Stimulated activated CD4-positive, alpha-beta T cell treated with anti-CD3 and anti-CD28 coated beads, Interleukin-12 subunit alpha, Interleukin-12 subunit beta, amount 100 ng/mL, for 4 hours (primary cell): ENCODE measurements at places on chromosomes 12 and 14.

DNA sequence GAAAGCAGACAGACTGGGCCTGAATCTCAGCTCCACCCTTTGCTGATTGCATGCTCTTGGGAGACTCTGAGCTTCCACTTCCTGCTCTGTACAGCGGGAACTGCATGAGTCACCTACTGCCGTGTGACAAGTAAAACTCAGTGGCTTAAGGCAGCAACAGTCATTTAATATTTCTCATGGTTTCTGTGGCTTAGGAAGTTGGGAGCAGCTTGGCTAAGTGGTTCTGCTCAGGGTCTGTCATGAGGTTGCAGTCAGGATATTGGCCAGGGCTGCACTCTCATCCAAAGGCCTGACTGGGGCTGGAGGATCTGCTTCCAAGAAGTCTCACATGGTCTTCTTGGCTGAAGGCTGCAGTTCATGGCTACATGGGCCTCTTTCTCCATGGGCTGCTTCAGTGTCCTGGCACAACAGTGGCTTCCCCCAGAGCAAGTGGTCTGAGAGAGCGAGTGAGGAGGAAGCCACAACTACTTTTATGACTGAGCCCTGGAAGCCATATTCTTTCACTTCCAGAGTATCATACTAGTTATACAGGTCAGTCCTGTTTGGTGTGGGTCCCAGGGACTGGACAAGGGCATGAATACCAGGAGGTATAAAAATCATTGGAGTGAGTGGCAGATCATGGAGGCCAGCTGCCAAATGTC is 49.7 kb downstream of the FAM222A start:
- no peak for DNase-seq

DNA sequence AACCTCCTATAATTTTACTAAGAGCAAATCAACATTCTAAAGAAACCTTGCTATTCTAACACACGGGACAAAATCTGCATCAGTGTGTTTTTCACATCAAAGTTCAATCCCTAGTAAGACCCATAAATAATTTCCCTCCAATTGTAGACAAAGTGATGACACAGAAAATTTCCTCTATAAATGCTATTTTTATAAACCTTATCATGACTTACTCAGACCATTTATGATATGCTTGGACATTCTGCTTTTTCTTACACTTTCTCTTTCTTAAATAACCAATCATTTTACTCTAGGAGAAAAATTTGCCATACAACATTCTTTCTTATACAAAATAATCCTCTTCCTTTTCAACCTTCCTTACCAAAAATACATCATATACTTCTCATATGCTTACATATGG is 67.0 kb downstream of the SDR9C7 start:
- DNase-seq, result no peak

- no peak for DNase-seq
Measured at GRCh38 chr14:104746071-104746545, 6.8 kb upstream of the SIVA1 start.

DNA sequence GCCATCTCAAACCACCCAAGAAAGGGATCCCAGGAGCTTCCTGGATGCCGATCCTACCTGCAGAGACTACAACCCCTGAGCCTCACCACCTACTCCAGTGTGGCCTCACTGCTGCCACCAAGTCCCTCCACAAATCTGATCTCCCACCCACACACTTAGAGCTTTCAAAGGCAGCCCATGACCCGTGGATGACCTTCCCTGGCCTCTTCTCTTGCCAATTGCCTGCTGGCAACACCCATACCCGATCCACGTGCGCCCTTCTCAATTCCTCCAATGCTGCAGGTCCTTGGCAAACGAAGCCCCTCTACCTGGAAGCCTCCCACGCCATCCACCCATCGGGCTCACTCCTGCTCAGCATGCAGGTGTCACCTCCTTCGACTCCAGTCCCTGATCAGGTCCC is 30.7 kb downstream of the HVCN1 start:
- DNase-seq, result no peak

GRCh38 chr12:90979951-90980350 is 24.8 kb downstream of the EPYC start:
- DNase-seq, result no peak

- peak; percentile 69 for DNase-seq
Measured at GRCh38 chr14:99605299-99605961, 1.4 kb upstream of the CCDC85C start.

DNA sequence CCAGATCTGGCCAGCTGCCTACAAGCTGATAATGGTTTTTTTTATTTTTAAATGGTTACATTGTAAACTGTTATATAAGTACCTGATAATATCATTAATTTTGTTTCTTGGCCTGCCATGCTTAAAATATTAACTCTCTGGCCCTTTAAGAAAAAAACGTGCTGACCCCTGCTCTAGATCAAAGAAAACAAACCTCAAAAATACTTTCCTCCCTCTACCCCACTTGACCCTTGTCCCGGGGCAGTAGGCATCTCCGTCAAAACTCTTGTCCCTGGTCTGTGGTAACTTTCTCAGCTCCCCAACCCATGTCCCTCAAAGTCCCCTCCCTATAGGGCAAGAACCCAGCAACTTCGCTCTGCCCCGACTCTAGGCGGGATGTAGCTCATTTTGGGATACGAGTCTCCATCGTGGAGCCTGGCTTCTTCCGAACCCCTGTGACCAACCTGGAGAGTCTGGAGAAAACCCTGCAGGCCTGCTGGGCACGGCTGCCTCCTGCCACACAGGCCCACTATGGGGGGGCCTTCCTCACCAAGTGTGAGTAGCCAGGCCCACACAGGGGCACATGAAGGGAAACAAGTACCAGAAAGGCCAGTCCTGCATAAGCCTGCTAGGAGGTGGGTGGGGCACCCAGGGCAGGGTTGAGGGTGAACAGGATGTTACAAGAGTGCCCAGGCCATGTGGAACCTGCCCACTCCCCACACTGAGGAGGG is 3.5 kb downstream of the RDH5 start:
- DNase-seq, result no peak

DNA sequence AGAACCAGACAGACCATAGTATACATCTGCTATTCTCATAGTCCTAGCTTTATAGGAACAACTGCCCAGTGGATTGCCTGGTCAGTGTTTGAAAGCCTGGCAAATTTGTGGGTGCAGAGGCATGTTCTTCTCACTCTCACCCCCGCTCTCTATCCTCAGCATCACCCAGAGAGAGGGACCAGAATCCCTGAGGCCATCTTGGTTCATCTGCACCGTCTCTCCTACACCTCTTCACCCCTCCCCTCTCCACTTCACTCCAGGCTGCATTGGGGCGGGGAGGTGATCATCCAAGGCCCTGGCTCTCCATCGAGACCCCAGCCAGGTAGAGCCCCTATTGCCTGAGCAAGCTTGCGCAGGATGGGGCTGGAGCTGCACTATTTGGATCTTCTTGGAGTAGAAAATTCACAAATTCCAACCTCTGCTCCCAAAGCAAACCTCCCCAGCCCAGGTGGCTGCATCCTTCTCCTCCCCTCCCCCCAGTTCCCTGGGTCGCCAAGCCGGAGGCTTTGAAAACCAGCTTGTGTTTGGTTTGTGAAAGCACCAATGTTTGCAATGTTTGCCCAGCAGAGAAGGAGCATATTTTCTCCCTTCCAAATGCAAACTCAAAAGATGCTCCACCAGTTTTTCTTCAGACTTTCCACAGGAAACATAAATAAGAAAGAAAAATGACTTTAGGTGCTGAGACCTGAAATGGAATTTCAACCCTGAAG is 18.6 kb upstream of the COL2A1 start:
- no peak for DNase-seq

DNA sequence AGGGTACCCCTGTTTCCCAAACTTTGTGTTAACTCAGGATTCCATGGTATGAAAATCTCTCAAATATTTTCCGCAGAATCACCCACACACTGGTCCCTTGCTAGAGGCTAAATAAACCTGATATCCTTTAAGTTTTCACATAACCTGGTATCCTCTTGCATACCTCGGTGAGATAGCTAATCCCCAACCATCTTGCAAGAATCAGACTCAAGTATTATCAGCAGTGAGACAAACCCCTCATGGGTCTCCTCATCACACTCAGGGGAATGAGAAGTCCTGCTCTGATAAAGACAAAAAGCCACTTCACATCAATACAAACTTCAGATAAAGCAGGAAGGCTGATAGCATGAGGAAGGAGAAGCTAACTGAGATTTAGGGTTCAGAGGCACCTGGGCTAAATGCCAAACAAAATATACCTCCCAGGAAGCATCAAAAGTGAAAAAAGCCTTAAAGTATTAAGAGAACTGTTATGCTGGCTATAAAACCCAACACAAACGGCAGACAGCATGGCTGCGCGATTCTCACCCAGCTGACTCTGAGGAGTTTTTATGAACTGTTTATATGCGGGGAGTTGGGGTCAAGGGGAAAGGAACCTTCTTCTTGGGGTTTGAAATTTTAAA is 96.5 kb downstream of the FOXN3 start:
- no peak for DNase-seq

GRCh38 chr12:51924551-51925319 is 17.4 kb downstream of the ACVRL1 start:
- no peak for DNase-seq

GRCh38 chr12:62914443-62915203 is 20.3 kb downstream of the PPM1H start:
- DNase-seq, result no peak

DNA sequence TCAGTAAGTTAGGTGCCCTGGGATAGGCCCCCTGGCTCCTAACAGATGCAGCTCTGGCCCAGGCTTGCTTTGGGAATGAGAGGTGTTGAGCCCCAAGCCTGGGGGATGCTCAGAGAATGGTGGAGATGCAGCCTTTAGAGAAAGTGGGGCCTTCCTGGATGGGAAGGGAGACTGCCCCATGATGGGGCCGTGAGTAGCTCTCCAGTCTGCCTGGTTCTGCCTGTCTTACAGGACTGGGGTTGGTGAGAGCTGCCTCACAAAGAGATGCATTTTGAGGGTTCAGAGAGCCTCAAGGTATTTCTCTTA is 523 bp upstream of the VRTN start:
- no peak for DNase-seq

DNA sequence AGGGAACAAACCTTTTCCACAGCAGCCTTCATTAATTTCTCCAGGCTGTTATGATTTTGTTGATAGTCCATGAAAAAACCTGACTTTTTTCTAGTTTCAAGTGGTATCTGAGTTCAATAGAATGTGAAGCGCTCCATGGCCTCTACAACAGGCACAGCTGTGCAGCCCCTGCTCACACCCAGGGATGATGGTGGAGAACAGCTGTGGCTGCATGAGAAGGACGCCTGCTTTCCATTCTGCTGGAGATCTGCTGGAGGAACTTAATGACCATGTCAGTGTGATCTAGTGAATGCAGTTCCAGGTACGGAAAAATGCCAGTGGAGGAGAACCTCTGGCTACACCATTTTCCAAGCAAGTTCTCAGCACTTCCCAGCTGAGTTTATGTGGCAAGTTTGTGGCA is 80.6 kb downstream of the PIWIL1 start:
- DNase-seq, result no peak

DNA sequence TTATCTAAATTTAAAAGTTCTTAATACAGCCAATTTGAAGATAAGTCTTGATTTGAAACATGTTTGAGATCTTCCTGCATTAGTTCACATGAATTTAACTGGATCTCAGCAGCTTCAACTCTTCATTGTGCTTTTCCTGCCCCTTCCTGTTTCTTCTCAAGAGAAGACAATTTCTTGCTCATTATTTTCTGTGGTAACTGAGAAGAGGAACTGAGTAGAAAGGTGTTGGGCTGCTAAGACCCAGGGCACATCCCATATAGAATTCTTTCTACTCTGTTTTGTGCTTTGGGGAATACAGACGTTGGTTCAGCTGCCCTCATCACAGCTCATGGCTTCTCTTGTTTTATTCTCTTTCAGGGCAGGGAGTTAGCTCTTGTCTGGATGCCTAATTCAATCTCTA is 110.2 kb downstream of the SNAPC1 start:
- DNase-seq, result no peak

- DNase-seq, result no peak
Measured at GRCh38 chr12:122878780-122879612, 16.9 kb downstream of the VPS37B start.

DNA sequence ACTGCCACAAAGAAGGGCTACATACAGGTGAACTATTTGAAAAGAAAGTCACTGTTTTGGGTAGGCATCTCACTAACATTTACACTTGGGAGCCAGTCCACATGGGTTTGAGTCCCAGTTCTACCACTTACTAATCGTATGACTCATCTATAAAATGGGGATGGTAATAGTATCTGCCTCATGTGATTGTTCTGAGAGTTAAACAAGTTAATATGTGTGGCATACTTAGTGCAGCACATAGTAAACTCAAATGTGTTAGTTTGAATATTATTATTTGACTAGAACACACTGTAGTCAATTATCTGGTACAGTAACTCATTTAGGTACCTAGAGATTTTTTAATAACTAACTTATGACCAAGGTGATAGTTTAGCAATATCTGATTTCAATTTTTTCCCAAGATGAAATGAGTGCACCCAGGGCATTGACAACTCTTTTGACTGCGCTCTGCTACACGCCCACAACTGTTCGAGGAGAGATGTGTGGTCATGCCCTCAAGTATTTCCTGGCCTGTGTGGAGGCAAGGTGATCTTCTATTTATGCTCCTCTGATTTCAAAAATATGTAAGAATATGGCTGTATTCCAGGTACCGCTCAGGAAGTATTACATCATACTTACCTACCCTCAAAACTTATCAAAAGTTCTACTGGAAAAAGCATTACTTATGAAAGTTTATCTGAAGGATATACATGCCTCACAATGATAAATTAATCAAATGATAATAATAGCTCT is 210.6 kb upstream of the EGLN3 start:
- no peak for DNase-seq

- DNase-seq, result no peak
Measured at GRCh38 chr12:92061061-92061460, 84.6 kb downstream of the BTG1 start.

GRCh38 chr12:85385406-85385805 is 105.4 kb downstream of the ALX1 start:
- DNase-seq, result no peak

DNA sequence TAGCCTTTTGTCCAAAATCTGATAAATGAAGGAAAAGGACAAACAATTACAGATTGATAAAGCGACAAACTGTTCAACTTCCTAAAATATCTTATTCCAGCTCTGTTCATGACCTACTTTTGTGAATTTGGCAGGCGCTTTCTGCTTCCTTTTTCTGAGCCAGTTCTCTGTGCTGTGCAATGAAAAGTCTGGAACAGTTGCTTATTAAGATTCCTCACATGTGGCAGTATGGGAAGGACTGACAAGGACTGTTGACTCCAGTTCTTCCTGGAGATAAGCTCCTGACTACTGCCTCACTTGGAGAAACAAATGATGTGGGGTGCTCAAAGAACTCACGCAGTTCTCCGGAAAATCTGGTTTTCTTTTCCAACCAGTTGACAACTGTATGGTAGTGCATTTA is 58.3 kb upstream of the ANP32D start:
- DNase-seq, result no peak

DNA sequence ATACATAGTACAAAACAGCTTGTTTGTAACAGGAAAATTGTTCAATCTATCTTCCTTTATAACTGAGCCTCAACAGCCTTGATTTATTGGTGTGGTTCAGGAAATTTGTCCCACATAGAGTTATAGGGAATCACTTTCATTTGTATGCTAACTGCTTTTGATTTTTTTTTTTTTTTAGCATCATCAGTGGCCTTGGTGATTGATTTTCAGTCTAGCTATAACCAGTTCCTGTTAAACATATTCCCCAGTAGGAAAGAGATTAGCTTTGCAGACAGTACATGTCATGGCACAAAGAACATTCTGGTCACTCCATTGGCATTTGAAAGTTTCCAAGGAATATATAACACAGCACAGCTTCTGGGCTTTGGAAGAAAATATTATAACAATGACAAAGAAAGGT is 337.3 kb upstream of the TMPO start:
- DNase-seq, result no peak
